ENCODE measurements at places on chromosomes 16 and 17.

GRCh38 chr17:51322390-51323029 lies 62.2 kb downstream of the UTP18 start:
- peak; percentile 22 for DNase-seq

DNA sequence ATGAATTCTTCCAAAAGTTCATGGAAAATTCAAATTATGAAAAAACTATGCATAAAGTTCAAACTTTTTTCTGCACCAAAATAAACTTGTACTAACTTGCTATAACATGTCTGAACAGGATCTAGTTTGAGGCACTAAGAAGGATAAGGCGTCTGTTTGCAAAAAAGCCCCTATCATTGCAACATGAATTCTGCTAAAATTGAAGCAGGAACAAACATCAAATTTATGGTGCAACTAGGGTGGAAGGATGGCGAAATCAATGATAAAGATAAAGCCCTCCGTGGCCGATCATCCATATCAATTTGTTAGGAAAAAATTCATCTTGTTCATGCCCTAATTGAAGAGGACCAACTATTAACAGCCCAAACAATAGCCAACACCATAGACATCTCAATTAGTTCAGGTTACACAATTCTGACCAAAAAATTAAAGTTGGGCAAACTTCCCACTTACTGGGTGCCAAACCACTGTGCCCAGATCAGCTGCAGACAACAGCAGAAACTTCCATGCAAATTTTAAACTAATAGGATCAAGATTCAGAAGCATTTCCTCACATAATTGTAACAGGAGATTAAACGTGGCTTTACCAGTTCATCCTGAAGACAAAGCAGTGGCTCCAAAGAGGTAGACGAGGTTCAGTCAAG lies 12.9 kb downstream of the IL21R start:
- no peak for DNase-seq

DNA sequence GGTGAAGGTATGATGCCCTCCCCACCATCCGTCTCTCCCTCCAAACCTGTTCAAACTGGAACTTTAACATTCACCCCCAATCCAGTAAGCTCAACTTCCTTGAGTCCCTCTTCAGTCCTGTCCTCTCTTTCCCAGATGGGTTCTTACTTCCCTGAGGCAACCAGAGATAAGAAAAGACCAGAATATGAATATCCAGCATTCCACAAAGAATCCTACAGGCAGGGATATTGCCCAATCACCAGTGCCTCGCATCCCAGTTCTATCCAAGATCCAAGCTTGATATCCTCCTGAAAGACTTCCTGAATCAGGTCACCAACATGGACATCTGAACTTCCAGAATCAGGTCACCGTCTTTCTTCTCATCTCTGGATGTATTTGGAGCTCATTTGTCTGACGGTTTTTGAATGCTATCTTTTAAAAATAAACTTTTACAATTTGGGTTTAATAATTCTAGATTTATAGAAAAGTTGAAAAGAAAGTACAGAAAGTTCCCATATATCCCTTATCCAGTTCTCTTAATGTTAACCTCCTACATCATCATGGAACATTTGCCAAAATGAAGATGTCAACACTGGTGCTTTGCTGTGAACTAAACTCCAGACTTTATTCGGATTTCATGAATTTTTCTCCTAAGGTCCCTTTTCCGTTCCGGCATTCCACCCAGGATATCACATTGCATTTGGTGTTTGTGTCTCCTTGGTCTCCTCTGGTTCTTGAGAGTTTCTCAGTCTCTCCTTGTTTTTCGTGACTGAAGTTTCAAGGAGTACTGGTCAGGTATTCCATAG lies 13.7 kb upstream of the COL1A1 start:
- peak; percentile 29 for DNase-seq

DNA sequence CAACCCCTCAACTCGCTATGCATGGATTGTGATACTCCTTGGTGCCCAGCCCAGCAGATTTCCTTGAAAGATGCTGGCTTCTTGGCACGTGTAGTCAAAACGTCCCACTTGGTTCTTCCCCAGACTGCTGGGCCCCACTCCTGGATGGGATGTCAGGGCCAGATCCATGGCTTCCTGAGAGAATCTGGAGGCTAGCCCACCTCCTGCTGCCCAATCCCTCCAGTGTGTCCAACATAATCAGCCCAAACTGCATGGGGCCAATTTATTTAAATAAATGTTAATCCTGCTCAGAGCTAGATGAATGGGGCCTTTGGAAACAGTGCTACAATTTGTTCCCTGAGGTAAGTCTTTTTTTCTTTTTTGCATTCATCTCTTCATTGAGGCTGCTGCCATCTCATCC lies 49.4 kb downstream of the WSB1 start:
- DNase-seq: no peak

- DNase-seq: peak; percentile 27
Measured at GRCh38 chr17:34703533-34703932, 124.2 kb downstream of the TMEM132E start.

DNA sequence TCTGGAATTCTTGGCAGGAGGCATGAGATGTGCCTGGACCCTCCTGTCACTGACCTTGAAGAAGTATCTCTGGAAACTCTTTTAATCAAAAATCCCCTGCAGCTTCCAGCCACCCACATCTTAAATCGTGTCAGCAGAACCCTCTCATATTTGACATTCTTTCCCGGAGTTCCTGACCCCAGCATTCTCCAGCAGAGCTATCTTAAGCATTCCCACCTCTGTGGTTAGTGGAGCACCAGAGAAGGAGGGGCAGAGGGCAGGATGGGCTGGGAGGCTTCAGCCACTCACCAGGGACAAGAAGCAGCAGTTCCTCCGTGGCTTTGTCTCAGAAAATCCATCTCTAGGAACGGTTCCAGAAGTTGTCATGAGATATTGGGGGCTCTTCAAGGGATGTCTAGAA lies 149.9 kb downstream of the RGS9 start:
- DNase-seq: no peak

GRCh38 chr17:68394608-68395331 lies 62.5 kb downstream of the WIPI1 start:
- no peak for DNase-seq

DNA sequence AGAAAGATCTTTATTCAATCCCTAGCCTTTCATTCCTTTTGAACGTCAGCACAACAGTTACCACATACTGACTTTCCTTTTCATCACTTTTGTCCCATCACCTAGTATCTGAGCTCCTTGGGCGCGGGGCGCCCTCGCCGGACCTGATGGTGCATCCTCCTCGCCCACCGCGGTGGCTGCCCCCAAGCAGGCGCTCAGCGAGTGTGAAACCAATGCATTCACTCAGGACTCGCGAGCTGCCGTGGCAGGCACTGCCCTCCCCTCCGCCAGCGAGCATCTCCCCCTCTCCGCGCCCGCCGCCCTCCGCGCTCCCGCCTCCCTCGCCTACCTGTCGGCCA lies 756 bp downstream of the KLHL11 start:
- no peak for DNase-seq

- peak; percentile 5 for DNase-seq
Measured at GRCh38 chr17:9729735-9730420, 61.5 kb downstream of the DHRS7C start.

DNA sequence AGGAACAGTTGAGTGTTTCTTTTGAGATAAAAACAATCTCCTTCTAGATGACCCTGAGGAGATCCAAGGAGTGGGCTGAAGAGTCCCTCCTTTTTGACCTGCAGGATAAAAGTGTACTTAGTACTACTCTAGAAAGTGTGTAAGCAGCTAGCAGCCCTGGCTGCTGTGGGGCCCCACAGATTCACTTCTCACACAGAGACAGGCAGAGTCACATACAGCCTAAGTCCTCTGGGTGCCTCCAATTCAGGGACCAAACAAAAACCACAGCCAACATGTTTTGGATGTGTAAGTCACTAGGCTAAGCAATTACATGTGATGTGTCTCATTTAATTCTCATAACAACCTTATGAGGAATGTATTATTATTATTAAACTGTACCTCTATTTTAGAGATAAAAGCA lies 97.1 kb downstream of the TMEM100 start:
- DNase-seq: no peak

- DNase-seq: peak; percentile 51
Measured at GRCh38 chr16:14302031-14302398, 230.9 kb downstream of the MRTFB start.

- no peak for DNase-seq
Measured at GRCh38 chr17:67132366-67132765, 88.0 kb downstream of the CACNG1 start.

GRCh38 chr17:82154881-82155331 lies 56.9 kb upstream of the FASN start:
- DNase-seq: no peak

GRCh38 chr16:17566656-17567450 lies 96.1 kb upstream of the XYLT1 start:
- DNase-seq: no peak

- no peak for DNase-seq
Measured at GRCh38 chr16:60061396-60061795, 1327.3 kb upstream of the GOT2 start.

- peak; percentile 12 for DNase-seq
Measured at GRCh38 chr16:75702242-75702641, 981 bp upstream of the DUXB start.

GRCh38 chr17:76956846-76957540 lies 88.8 kb downstream of the MGAT5B start:
- no peak for DNase-seq

- peak; percentile 93 for DNase-seq
Measured at GRCh38 chr17:63984651-63985386, 12.1 kb upstream of the SCN4A start.

- DNase-seq: peak; percentile 85
Measured at GRCh38 chr16:4506450-4506849, 30.3 kb downstream of the HMOX2 start.

DNA sequence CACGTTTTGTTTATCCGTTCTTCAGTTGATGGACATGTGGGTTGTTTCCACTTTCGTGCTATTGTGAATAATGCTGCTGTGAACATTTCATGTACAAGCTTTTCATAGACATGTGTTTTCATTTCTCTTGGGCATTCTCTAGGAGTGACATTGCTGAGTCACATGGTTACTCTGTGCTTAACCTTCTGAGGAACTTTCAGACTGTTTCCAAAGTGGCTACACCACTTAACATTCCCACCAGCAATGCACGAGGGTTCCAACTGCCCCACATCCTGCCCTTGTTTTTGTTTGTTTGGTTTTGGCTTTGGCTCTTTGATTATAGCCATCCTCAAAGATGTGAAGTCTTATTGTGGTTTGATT lies 14.2 kb upstream of the PEMT start:
- peak; percentile 65 for DNase-seq

GRCh38 chr17:34423978-34424813 lies 61.2 kb upstream of the CCL1 start:
- no peak for DNase-seq

DNA sequence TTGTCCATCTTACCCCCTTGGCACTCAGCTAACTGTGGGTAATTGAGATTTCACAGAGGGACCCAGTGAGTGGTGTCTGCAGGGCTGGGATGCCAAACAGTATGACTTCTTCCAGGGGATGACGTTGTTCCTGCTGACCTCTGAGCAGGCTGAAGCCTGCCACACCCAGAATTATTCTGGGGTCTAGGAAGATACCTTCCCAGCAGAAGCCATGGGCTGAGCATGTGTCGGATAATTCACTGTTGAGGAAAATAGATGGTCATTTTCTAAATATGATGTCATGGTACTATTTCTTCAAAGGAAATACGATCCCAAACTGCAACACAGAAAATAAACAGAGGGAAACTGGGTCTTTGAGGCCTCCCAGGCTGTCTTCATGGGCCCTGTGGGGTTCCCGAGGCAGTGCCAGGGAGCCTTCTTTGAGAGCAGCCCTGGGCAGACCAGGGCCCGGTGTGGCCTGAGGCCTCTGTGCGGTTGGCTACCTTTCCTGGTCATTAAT lies 17.4 kb downstream of the WNT9B start:
- DNase-seq: no peak

DNA sequence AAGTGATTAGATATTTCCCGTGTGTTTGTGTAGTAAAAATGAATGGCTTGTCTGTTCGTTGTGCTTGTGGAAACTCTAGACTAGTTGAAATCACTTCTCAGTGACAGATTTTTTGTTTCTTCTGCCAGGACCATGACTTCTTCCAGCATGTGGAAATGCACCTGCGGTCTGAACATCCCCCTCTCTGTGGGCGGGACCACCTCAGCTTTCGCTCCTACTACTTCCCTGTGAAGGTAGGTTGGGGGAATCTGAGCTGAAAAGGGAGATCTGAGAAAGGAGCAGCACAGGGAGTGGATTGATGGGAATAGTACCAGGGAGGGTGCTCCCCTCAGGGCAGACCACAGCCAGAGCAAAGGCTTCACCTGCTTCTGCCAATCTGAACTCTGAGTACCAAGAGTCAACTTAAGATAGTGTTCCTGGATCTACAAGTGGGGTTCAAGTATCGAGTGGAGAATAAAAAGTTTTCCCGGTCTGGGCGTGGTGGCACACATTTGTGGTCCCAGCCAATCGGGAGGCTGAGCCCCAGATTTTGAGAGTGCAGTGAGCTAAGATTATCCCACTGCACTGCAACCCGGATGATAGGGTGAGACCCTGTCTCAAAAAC lies 47.5 kb downstream of the SF3B3 start:
- no peak for DNase-seq

- no peak for DNase-seq
Measured at GRCh38 chr17:31845291-31845690, 13.8 kb downstream of the COPRS start.

DNA sequence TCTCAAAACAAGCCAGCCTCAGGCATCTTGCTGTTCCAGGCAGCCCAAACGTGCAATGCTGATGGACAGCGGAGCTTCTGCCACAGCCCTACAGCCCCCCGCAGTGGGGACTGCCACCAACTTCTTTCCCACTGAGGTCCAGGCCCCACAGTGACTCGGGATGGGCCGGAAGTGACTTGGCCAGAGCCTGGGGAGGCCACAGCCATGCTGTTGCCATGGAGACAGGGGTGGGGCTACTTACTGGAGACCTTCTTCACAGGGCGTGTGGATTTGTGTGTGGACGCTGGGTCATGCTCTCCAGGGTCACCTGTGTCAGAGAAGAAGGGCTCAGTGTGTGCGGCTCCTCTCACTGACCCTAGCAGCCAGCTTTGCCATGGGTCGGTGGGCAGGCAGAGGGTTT lies 15.0 kb downstream of the TRIM25 start:
- no peak for DNase-seq

- peak; percentile 53 for DNase-seq
Measured at GRCh38 chr17:47072886-47073285, 93.8 kb upstream of the RPRML start.

GRCh38 chr16:30778549-30779244 lies 8.3 kb downstream of the ZNF629 start:
- peak; percentile 62 for DNase-seq

DNA sequence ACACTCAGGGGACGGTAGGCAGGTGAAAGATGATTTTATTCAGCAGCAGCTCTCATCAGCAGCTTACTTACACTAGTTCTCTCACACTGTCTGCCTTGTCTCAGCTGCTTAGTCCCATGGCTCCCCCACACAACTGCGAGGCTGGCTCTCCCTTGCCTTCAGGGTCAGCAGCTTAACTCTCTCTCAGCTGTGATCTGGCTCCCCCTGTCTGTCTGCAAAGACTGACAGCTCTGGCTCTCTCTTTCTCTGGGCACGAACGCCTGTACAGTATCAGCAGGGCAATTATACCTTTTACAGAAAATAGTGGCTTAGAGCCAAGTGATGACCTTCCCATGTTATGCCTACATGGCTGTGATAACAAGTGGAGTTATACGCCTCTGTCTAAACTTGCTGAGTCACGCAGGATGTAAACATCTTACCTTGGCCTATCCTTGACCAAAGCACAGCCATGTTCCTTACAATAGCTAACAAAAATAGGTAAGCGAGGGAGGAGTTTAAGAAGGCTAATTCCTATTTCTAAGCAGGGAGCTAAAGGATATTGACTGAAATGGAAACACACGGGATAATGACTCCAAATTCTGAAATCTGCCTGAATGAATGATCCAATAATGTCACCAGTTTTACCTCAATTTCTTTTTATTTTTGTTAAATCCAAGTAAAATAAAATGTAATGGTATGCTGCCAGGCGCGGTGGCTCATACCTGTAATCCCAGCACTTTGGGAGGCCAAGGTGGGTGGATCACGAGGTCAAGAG lies 1.1 kb upstream of the NDUFAB1 start:
- peak; percentile 11 for DNase-seq

Measured in fibroblast of mammary gland (primary cell).